IgD-negative memory B cell (primary cell): ENCODE measurements at places on chromosomes 11 and 22. TPM values are rescaled to one million over a fixed set of nuclear protein-coding genes. Genes with fewer than 3 reads are reported as not detected.

The KCNJ4 gene
- not detected for polyA plus RNA-seq

The MPEG1 gene
- 51.8 TPM for polyA plus RNA-seq

The MS4A6A gene
- polyA plus RNA-seq: 2.4 TPM

The TRIM5 gene
- polyA plus RNA-seq: 4.5 TPM

The ZFP91 gene
- polyA plus RNA-seq: 6.3 TPM

The DBX1 gene
- polyA plus RNA-seq: not detected

The HBE1 gene
- polyA plus RNA-seq: not detected

The OR52A1 gene
- not detected for polyA plus RNA-seq

The RTN4R gene
- not detected for polyA plus RNA-seq

The KRTAP5-4 gene
- not detected for polyA plus RNA-seq

The CDC42BPG gene
- 0.15 TPM for polyA plus RNA-seq

The BIK gene
- polyA plus RNA-seq: 9.7 TPM

The CCDC179 gene
- polyA plus RNA-seq: not detected

The LMO1 gene
- polyA plus RNA-seq: not detected

The IL10RA gene
- 97.1 TPM for polyA plus RNA-seq

The TTLL12 gene
- polyA plus RNA-seq: 20.0 TPM

The NNMT gene
- polyA plus RNA-seq: not detected

The UBQLNL gene
- polyA plus RNA-seq: not detected

The THAP12 gene
- polyA plus RNA-seq: 62.7 TPM

The MUC5B gene
- not detected for polyA plus RNA-seq

The SHANK2 gene
- not detected for polyA plus RNA-seq

The NDUFA6 gene
- 121 TPM for polyA plus RNA-seq

The SLC25A18 gene
- not detected for polyA plus RNA-seq

The TYR gene
- polyA plus RNA-seq: not detected

The VWCE gene
- 0.84 TPM for polyA plus RNA-seq

The OR52N5 gene
- not detected for polyA plus RNA-seq

The TUB gene
- polyA plus RNA-seq: not detected

The CDC42EP2 gene
- polyA plus RNA-seq: not detected

The FOLH1 gene
- polyA plus RNA-seq: not detected

The TEX12 gene
- 0.20 TPM for polyA plus RNA-seq

The GRAMD4 gene
- 18.4 TPM for polyA plus RNA-seq

The GGT5 gene
- not detected for polyA plus RNA-seq

The FUT4 gene
- 0.61 TPM for polyA plus RNA-seq

The OR5B21 gene
- not detected for polyA plus RNA-seq

The MYBPC3 gene
- not detected for polyA plus RNA-seq

The KRTAP5-8 gene
- polyA plus RNA-seq: not detected

The USH1C gene
- polyA plus RNA-seq: not detected

The DKK3 gene
- not detected for polyA plus RNA-seq

The SEPTIN3 gene
- polyA plus RNA-seq: 0.05 TPM

The HMOX1 gene
- 28.7 TPM for polyA plus RNA-seq

The RPS6KA4 gene
- polyA plus RNA-seq: 12.2 TPM

The LBHD1 gene
- 6.2 TPM for polyA plus RNA-seq

The SORL1 gene
- 25.8 TPM for polyA plus RNA-seq

The EHD1 gene
- 210 TPM for polyA plus RNA-seq

The TEF gene
- polyA plus RNA-seq: 2.9 TPM

The MYOD1 gene
- not detected for polyA plus RNA-seq

The NXPE1 gene
- not detected for polyA plus RNA-seq

The RFPL1 gene
- polyA plus RNA-seq: not detected

The OR8B8 gene
- polyA plus RNA-seq: not detected

The CRYBA4 gene
- polyA plus RNA-seq: not detected

The TEX54 gene
- polyA plus RNA-seq: not detected

The KREMEN1 gene
- not detected for polyA plus RNA-seq

The PLAAT5 gene
- polyA plus RNA-seq: not detected

The BLID gene
- not detected for polyA plus RNA-seq
